Heart left ventricle (tissue), 16 donors: ENCODE measurements at places on chromosomes 3 and 15.

DNA sequence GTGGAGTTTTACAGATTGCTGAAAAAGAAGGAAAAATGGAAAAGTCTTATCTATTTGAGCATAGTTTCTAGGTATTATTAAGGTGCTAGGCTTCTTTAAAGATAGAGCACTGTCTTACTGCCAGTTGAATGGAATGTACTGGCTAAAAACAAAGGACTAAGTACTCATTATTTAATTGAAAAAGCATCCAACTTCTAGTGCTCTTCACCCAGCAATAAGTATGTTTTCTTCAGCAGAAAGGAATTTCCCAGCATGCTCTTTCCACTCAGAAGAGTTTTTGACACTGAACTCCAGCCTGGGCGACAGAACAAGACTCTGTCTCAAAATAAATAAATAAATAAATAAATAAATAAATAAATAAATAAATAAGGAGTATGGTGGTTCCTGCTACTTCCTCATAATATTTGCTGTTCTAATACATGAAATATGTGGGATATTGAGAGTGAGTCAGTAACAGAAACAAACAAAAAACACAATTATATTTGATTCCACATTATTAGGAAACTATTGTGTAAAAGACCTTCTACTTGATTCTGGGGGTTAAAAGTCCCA is 70.6 kb downstream of the ATP13A4 start:
- no peak for DNase-seq

DNA sequence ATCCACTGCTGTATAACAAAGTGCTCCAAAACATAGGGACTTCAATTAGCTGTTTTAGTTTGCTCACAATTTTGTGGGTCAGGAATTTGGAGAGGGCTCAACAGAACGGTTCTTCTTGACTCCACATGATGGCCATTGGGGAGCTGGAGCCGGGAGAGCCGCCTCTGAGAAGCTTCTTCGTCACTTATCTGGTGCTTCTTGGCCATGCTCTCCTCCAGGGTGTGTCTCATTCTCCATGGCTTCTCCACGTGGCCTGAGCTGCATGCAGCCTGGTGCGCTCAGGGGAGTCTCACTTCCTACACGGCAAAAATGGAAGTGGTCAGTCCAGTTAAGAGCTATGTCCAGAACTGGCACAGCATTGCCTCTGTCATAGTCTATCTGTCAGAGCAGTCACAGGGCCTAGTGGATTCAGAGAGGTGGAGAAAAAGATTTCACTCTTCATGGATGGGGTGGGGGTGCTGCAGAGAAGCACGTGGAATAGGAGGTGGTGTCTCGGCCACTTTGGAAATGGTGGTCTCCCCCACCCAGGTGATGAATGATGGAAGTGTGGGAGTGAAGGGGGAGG is 26.3 kb upstream of the PRR23E start:
- DNase-seq, result no peak

DNA sequence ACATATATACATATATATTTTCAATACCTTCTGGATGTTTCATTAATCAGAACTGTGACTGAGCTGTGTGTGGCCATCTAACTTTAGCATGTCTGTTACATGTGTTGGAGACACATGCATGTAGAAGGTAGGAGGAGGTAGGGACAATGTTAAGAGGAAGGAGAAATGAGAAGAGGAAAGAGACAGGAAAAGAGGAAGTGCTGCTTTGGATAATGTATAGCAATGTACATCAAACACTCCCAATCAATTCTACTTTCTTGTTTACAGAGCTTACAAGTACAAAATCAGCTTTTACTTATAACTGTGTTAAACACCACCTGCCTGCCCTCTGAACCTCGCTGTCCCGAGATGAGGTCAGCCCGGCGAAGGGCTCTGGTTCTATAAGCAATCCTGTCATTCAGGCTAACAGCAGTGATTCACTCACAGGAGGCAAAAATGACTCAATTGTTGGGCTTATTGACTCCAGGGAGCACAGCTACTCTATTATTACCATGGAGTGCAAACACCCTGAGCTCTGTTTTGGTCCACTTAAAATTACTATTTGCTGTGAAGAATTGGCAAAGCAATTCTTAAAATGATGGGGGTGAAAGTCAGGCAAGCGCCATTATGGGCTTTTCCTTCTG is 188.9 kb downstream of the MEIS2 start:
- no peak for DNase-seq

DNA sequence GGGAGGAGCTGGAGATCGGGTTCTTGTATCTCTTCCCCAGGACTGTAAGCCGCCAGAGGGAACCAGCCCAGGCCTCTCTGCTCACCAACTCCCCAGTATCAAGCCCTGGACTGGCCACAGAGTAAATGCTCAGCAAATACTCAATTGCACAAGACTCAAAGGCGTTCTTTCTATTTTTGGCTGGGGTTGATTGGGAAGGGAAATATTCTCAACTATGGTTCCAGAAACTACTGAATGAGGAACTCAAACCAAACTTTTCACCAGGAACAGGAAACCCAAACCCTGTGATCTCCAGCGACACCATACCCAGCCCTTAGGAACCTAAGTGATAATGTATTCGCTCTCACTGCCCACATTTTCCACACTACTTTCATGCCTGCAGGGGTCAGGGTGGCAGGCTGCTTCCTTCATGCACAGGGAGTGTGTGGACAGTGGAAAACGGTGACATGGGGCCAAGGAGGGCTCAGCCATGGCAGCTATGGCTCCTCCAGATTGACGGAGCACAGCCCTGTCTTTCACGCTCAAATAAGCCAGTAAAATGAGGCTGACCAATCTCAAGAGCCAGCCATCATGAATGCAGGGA is 124.7 kb upstream of the RAD18 start:
- peak; percentile 22 for DNase-seq

- DNase-seq, result no peak
These were observed 277.5 kb upstream of the PPP2R3A start for GRCh38 chr3:135688003-135688402.

DNA sequence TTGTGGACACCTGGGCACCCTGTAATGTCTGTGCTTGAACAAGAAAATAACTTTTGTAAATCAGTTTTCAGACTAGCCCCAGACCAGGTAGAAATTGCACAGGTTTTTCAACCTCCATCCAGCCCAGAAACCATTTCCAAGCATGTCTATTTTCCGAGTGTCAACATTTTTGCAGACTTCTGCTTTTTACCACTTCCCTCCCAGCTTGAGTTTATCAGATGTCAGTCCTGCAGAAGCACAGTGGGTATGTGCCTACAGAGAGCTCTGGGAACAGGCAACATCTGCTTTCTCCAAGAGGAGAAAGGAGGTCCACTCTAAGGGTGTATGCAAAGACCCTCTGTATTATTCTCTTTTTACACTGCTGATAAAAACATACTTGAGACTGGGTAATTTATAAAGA is 83.9 kb downstream of the LRRK1 start:
- DNase-seq, result no peak

GRCh38 chr15:84914909-84915605 is 30.6 kb downstream of the SLC28A1 start:
- peak; percentile 86 for DNase-seq

DNA sequence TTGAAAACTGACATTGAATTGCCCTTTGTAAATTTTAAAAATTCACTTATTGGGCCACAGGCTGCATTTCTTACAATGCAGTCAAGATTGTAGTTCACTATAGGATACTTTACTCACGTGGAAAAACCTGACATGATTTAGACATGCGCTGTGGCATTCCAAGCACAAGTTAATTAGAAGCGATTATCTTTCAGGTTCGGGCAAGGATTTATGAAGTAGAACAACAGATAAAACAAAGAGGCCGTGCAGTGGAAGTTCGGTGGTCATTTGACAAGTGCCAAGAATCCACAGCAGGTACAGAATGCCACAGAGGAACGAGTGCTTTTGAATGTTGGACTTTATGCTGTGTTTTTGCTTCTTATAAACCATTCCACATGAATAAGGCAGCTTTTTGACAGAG is 37.8 kb downstream of the GPR171 start:
- DNase-seq, result no peak

- DNase-seq, result no peak
These were observed 155.6 kb upstream of the SLC2A2 start for GRCh38 chr3:171181907-171182690.

- no peak for DNase-seq
These were observed 161.4 kb downstream of the GMNC start for GRCh38 chr3:190701096-190701532.

GRCh38 chr3:111605018-111605417 is 9.9 kb upstream of the ZBED2 start:
- no peak for DNase-seq

- DNase-seq, result no peak
These were observed 10.6 kb downstream of the RAB7A start for GRCh38 chr3:128736601-128737000.

DNA sequence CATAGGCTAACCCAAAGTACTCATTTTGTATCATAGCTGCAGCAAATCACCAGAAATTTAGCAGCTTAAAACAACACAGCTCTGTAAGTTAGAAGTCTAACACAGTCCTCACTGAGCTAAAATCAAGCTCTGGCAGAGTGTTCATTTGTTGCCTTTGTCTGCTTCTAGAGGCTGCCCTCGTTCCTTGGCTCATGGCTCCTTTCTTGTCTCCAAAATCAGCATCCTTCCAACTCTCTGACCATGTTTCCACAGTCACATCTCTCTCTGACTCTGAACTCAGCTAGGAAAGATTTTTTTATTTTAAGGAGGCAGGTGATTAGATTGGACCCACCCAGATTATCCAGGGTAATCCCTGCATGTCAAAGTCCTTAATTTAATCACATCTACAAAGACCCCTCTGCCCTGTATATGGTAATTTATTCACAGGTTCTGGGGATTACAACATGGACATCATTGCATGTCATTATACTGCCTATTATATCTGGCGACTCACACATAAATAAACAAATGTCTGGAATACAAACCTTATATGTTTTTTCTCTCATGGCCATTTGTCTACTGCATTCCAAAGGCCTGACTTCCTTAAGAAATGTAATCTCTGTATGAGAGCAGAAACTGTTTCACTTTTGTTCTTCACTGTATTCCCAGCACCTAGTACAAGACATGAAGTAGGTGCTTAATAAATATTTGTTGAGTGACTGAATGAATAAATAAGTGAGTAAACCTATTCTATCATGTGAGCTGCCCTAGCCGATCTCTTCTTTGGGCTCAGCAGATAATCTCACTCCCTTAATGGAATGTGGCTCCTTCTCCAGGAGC is 15.1 kb upstream of the UACA start:
- DNase-seq, result no peak

DNA sequence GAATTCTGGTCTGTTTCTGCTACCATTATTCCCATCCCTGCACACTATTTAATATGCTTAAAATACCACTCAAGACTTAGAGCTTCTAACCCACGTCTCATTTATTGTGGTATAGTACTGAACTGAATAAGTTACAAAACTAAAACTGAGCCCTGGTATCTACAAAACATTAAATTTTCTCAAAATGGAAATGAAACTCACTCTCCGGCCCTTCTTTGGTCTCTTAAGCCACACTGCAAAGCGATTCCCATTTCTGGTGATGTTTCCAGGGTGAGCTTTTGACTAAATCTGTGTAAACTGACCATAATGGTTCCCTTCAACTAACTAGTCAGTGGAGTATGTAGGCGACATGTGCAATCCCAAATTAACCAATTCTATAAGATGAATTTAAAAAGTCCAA is 18.6 kb downstream of the KPNA4 start:
- no peak for DNase-seq

- peak; percentile 46 for DNase-seq
These were observed 126.0 kb downstream of the FMN1 start for GRCh38 chr15:33068511-33068990.

GRCh38 chr3:180409170-180409569 is 192.8 kb upstream of the TTC14 start:
- DNase-seq, result no peak

DNA sequence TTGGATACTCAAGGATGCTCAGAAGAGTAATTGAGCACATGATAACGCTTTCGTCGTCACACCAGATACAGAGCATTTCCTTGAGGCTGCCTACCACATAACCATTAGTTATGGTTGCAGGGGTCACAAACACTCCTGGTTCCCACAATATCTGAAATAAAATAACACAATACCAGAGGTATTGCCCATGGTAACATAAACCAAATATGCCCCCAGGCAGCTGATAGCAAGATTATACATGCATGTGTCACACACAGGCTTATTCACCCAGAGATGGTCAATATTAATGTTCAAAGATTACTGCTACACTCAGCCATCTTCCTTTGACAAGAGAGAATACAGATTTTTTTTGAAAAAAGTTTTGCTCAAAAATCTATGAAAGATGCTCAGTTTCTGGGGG is 7.3 kb downstream of the RPL39L start:
- DNase-seq, result no peak

DNA sequence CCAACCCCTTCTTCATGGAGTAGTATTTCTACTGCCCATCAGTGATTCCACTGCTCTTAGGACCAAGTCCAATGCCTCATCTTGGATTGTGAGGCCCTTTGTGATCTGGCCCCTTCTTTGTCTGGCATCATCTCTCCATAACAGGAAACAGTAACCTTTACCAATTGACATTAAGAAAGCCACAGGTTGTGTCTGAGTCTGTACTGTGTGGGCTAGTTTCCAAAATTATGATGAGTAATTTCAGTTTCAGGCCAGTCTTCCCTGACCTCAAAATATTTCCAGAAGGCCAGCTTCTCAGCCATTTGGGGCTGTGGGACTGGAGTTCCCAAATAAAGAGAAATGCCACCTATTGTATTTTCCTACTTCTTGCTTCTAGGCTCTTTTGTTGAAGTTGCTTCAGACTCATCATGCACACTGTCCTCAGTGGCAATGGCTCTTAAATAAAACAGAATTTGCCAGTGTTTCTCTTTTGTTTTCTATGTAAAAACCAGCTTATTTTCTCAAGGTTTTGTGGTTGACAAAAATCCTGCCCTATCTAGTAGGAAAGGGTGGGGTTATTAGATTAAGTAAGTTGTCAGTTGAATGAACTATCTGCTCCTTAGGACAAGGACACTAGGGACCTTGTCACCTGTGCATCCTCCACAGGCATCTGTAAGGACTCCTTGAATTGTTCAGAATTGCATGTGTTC is 47.0 kb upstream of the ACKR4 start:
- DNase-seq, result no peak

DNA sequence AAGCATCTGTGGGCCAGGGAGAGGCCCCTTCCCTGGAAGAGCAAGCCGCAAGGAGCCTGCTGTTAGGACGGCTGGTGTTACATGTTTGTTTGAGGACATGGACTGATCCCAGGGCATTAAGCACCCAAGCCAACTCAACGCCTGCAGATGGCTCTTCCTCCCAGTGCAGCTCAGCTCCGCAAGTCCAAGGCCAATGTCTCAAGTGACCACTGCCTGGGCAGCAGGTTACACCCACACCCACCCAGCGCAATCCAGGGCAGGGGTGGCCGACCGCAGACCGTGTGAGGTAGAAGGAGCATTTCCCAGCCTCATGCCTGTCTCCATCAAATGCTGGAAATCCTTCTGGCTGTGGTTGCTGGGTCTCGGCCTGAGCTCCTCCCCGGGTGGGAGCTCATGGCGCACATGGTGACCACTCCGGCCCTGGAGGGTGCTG is 14.5 kb downstream of the GP5 start:
- DNase-seq, result no peak
